ENCODE measurements at places on chromosomes 1 and 21. TPM values are rescaled to one million over a fixed set of nuclear protein-coding genes. Genes with fewer than 3 reads are reported as not detected.

GRCh38 chr1:162236618-162237017 lies 140.0 kb downstream of the SPATA46 start:
- no peaks in the 10 kb centered on the region for H3K27me3 ChIP-seq
- no peak overlapping the region for H3K27ac ChIP-seq
- peaks cover 44% of the 10 kb centered on the region for H3K4me1 ChIP-seq
- H3K4me3 ChIP-seq = no peak overlapping the region
- DNase-seq = no peak

DNA sequence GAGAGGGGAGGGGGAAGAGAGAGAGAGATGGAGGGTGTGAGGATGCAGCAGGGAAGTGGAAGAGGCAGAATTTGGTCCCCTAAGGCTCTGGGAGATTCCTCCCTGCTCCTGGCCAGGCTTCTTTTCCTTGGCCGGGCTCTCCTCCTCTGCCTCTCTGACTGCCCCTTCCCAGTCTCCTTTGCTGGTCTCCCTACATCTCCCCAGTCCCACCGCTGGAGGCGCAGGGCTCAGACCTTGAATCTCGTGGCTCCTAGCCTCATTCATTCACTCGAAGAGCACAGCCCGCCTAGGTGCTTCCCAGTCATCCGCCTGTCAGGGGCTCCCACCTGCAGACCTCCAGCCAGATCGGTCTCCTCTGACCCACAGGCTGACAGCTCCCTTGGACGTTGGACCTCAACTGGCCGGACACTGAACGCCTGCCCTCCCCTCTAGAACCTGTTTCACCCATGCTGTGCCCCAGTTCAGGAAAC lies 76.5 kb downstream of the VWA5B1 start:
- DNase-seq = peak; percentile 81
- no peaks in the 10 kb centered on the region for H3K36me3 ChIP-seq
- no peak overlapping the region for H3K27ac ChIP-seq
- H3K4me1 ChIP-seq = 0 out of 2 replicates have a peak, but pooled peaks cover 5% of the 10 kb centered on the region
- peak overlapping the region; percentile 57 for H3K4me3 ChIP-seq
- H3K27me3 ChIP-seq = peaks cover 94% of the 10 kb centered on the region

- no peaks in the 10 kb centered on the region for H3K36me3 ChIP-seq
- no peak overlapping the region for H3K4me3 ChIP-seq
- no peak overlapping the region for H3K27ac ChIP-seq
- no peak for DNase-seq
- no peaks in the 10 kb centered on the region for H3K4me1 ChIP-seq
These were observed 14.9 kb downstream of the PCP4L1 start for GRCh38 chr1:161273402-161273801.

- no peak for DNase-seq
- H3K4me1 ChIP-seq = peaks cover 16% of the 10 kb centered on the region
- no peak overlapping the region for H3K4me3 ChIP-seq
- H3K27me3 ChIP-seq = peaks cover 6% of the 10 kb centered on the region
- H3K36me3 ChIP-seq = no peaks in the 10 kb centered on the region
- H3K27ac ChIP-seq = no peak overlapping the region
These were observed 58.4 kb upstream of the KAZN start for GRCh38 chr1:14539953-14540563.

DNA sequence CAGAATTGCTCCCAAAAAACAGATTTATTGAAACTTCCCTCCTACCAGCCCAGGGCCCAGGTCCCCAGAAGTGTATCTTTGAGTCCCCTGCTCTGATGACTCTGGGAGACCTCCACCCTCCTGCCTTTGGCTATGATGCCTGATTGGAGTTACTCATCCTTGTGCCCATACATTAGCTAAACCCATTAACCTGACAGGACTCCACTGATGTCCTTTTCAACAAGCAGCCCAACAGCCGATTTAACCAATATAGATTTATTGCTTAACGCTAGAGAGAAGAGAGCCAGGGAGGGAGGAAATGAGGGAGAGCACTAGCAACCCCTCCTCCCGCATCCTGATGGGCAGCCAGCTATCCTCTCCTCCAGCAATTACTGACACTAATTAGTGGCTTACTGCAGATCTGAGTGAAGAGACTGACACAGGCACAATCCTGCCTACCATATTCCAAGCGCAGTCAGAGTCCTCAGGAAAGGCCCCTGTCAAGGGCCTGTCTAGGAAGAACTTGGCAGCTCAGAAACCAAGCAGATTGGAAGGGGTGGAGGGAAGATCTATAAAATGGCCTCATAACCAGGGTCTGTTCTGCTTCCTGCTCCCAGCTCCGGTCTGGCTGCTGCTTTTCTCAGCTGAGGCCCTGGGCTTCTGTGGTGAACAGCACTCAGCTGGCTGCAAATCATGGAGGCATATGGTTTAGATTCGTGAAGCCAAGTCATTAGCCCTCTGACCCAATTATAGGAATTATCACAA lies 484.5 kb upstream of the DAB1 start:
- peaks cover 4% of the 10 kb centered on the region for H3K4me1 ChIP-seq
- H3K4me3 ChIP-seq = no peak overlapping the region
- no peak overlapping the region for H3K27ac ChIP-seq
- no peaks in the 10 kb centered on the region for H3K36me3 ChIP-seq
- no peak for DNase-seq

DNA sequence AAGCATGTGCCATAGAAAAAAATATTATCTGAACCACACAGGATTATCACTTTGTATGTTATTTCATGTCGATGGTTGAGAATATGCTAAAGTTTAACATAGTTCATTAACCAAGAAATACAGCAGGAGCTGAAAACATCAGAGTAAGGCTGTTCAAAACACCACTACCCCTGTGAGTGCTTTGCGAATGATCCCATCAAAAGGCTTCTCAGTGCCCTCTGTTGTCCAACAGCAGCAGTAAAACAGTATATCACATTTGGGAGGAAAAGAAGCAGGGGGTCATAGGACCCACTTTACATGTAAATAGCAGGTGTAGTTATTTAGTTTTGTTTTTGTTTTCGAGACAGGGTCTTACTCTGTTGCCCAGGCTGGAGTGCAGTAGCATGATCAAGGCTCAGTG lies 289.4 kb upstream of the FMN2 start:
- no peaks in the 10 kb centered on the region for H3K27me3 ChIP-seq
- H3K27ac ChIP-seq = no peak overlapping the region
- H3K4me3 ChIP-seq = no peak overlapping the region
- peaks cover 23% of the 10 kb centered on the region for H3K4me1 ChIP-seq
- H3K36me3 ChIP-seq = no peaks in the 10 kb centered on the region

DNA sequence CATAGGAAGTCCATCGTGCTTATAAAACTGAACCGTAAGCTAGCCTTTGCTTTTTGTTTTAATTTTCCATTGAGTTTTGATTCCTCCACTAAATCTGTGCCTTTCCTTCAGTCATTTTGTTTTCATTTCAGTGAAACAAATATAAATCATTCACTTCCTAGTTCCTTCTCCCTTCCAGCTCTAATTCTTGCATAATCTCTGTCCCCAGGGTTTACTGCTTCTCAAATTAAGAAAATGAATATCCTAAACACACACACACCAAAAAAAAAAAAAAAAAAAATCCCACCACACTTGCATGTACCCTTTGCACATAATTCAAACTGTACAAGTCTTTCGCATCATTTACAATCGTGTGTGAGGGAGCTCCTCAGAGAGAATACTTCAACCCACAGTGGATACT lies 6.8 kb downstream of the KCNH1 start:
- H3K27ac ChIP-seq = no peak overlapping the region
- no peaks in the 10 kb centered on the region for H3K36me3 ChIP-seq
- H3K4me3 ChIP-seq = no peak overlapping the region
- peaks cover 13% of the 10 kb centered on the region for H3K27me3 ChIP-seq

DNA sequence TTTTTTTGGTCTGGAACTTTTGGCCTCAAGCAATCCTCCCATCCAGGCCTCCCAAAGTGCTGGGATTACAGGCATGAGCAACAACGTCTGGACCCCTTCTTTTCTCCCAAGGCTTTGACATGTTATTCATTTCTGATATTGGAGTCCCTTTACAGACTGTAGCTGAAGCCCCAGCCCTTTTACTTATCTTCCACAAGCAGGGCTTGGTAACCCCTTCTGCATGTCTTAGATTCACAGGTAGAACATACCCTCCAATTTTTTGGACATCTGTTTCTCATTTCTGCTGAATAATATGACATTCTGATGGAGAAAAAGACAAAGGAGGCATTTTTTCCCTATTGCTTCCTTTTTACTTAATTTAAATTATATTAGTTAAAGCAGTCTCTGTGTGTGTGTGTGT lies 39.2 kb upstream of the RGS21 start:
- no peak overlapping the region for H3K27ac ChIP-seq
- H3K36me3 ChIP-seq = peaks cover 15% of the 10 kb centered on the region
- H3K4me3 ChIP-seq = no peak overlapping the region
- H3K27me3 ChIP-seq = no peaks in the 10 kb centered on the region
- H3K4me1 ChIP-seq = no peaks in the 10 kb centered on the region
- DNase-seq = no peak

GRCh38 chr1:58816072-58816746 lies 32.4 kb upstream of the JUN start:
- peaks cover 30% of the 10 kb centered on the region for H3K27me3 ChIP-seq
- H3K36me3 ChIP-seq = no peaks in the 10 kb centered on the region
- H3K4me3 ChIP-seq = peak overlapping the region; percentile 81
- H3K4me1 ChIP-seq = peaks cover 31% of the 10 kb centered on the region
- H3K27ac ChIP-seq = peak overlapping the region; percentile 87

DNA sequence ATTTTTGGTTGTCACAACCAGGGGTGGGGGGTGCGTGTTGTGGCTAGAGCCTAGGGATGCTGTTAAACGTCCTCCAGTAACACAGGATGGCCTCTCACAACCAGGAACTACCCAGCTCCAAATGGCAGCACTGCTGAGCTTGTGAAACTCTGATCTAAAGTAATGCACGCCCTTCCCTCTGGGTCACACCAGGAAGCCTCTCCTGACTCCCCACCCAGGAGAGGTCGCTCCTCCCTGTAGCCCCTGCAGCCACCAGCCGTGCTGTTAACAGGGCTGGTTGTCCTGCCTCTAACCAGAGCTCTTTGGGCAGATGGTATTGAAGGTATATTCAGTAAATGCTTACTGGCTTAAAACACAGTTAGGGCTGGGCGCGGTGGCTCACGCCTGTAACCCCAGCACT lies 73.2 kb downstream of the NKAIN1 start:
- H3K27me3 ChIP-seq = no peaks in the 10 kb centered on the region
- H3K4me1 ChIP-seq = peaks cover 17% of the 10 kb centered on the region
- H3K27ac ChIP-seq = no peak overlapping the region
- DNase-seq = no peak
- no peaks in the 10 kb centered on the region for H3K36me3 ChIP-seq

- H3K27me3 ChIP-seq = no peaks in the 10 kb centered on the region
- peaks cover 4% of the 10 kb centered on the region for H3K4me1 ChIP-seq
- no peak for DNase-seq
- H3K36me3 ChIP-seq = peaks cover 25% of the 10 kb centered on the region
These were observed 9.6 kb downstream of the TARBP1 start for GRCh38 chr1:234469376-234469775.

DNA sequence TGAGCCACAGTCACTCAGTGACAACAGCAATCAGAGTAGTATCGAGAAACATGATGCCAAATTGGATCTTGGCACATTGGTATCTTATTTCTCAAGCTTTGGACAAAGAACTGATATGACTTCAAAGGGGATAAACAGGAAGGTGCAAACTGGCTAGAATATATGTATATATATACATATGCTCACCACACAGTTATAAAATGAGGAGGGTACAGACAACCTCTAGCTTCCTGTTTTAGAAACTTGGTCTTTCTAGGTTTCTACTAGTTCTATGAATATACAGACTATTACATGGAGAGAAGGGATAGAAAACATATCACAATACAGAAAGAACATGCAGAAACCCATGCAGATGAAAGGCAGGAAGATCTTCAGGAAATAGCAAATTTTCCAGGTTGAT lies 292.1 kb upstream of the SNX7 start:
- no peak overlapping the region for H3K4me3 ChIP-seq
- DNase-seq = no peak
- H3K36me3 ChIP-seq = no peaks in the 10 kb centered on the region
- no peak overlapping the region for H3K27ac ChIP-seq

GRCh38 chr1:26787381-26787705 lies 407 bp upstream of the PIGV start:
- peaks cover 2% of the 10 kb centered on the region for H3K36me3 ChIP-seq
- H3K4me1 ChIP-seq = peaks cover 58% of the 10 kb centered on the region
- H3K27me3 ChIP-seq = no peaks in the 10 kb centered on the region
- no peak for DNase-seq
- H3K4me3 ChIP-seq = peak overlapping the region; percentile 97
- peak overlapping the region; percentile 98 for H3K27ac ChIP-seq

GRCh38 chr1:178933709-178934490 lies 63.0 kb upstream of the ANGPTL1 start:
- H3K4me3 ChIP-seq = no peak overlapping the region
- peaks cover 41% of the 10 kb centered on the region for H3K4me1 ChIP-seq

- no peak for DNase-seq
- no peaks in the 10 kb centered on the region for H3K36me3 ChIP-seq
- H3K27ac ChIP-seq = no peak overlapping the region
- peaks cover 33% of the 10 kb centered on the region for H3K4me1 ChIP-seq
These were observed 415.0 kb downstream of the HLX start for GRCh38 chr1:221294242-221294641.

DNA sequence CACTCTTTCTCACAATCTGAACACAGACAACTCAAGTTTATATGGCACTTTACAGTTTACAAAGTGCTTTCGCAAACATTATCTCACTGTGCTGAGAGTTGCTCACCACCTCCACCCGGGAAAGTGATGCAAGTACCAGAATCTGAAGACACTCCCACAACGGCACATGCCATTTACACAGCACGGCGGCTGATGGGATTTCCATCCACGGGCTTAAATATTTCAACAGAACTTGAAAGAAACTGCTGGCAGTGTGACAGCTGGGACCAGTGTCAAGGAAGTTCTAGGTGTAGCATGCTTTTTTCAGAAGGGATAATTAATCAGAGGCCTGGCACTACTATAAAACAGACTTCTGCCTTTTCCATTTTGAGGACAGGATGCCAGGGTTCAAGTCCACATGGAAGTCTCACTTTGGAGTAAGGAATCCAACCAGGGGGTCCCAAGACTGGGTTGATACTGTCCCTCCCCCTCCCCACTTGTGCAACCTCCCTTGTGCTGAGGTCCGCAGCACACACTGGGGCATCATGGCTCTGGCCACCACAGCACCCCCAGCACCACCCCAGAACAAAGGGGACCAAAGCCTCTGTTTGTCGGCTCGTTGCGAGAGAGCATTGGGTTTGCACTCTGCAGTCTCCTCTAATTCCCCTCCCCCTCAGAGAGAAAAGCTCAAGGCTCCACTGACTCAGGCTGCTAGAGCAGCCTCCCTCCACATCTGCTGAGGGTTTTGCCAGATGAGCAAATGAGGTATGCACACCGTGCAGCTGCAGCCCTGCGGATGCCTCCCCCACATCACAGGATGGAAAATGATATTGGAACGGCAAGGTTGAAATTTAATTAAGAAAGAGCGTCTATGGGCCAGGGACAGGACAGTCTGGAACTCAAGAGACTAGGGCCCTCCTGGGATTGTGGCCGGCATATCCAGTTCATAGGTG lies 154.9 kb downstream of the TGFBR3 start:
- peaks cover 15% of the 10 kb centered on the region for H3K4me1 ChIP-seq
- H3K27me3 ChIP-seq = no peaks in the 10 kb centered on the region
- H3K36me3 ChIP-seq = no peaks in the 10 kb centered on the region
- H3K4me3 ChIP-seq = no peak overlapping the region
- no peak overlapping the region for H3K27ac ChIP-seq

GRCh38 chr1:165381745-165382505 lies 25.4 kb upstream of the LMX1A start:
- peaks cover 7% of the 10 kb centered on the region for H3K4me1 ChIP-seq
- H3K36me3 ChIP-seq = no peaks in the 10 kb centered on the region
- H3K27ac ChIP-seq = no peak overlapping the region
- H3K4me3 ChIP-seq = no peak overlapping the region
- DNase-seq = no peak
- peaks cover 41% of the 10 kb centered on the region for H3K27me3 ChIP-seq

CD247 gene
- total RNA-seq = 1.8 TPM

RHD gene
- total RNA-seq = not detected

CFAP74 gene
- 0.39 TPM for total RNA-seq

PBX1 gene
- 102 TPM for total RNA-seq

TAL1 gene
- total RNA-seq = 0.63 TPM

CHIT1 gene
- 0.15 TPM for total RNA-seq

SPATA1 gene
- not detected for total RNA-seq
